T-helper 2 cell (primary cell): ENCODE measurements at places on chromosomes 2 and 18.

GRCh38 chr2:207165121-207166038 lies at the start of gene KLF7:
Gene KLF7 (minus strand): TSS chr2:207165948. CDS start chr2:207165568, 380 bp downstream.
- DNase-seq, result peak; percentile 35

GRCh38 chr2:151930042-151930441 lies 101.8 kb upstream of the ARL5A start:
- no peak for DNase-seq

- no peak for DNase-seq
Observed at GRCh38 chr2:34808426-34808825, 1209.3 kb upstream of the FAM98A start.

DNA sequence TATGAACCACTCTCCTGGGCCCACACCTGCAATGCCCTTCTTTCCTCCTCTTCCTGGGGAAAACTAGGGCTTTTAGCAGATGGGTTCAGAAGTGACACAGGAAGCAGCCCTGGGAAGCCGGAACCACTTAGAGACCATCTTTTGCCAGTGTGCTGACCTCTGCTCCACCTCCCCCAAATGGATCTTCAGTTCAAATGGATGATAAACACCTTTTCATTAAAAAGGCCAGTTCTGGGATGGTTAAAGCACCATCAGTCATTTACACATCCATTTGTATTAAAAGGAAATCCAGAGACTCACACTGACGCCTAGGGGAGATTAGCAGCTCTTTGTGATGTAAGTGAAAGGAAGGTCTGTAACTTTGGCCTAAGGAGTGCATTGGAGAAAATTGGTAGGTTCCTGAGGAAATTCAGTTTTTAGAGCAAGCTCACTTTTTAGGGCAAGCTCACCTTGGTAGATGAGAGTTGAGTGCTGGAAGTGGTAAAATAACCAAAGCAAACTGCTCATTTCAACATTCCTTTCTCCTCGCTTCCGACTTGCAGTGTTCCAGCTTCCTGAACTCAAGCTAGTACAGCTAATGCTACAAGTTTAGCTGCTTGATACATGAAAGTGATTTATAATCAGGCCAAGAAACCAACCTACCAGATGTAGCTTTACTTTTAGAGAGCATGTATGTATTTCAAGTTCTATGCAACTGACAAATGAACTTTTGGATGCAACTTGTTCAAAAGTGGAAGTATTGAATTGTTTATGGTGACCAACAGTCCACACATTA lies 47.7 kb downstream of the ACTR2 start:
- no peak for DNase-seq

- no peak for DNase-seq
Observed at GRCh38 chr18:56565551-56566345, 72.6 kb downstream of the TXNL1 start.

DNA sequence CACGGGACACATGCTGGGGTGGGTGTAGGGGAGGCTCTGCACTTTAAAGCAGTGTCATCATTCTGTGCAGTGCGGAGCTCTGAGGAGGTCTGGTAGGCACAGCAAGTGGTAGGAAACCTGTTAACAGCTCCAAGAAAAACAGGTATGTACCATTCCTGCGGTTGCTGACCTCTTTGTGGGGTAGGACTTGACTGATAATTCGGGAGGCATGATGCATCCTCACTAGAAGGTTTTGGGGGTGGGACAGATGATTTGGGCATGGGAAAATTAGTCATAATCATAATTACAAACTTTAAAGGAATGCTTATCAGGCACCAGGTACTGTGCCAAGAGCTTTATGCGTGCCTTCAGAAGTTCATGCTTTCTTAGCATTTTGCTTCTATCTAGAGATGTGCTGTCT lies 9.7 kb downstream of the DOK1 start:
- DNase-seq, result no peak

DNA sequence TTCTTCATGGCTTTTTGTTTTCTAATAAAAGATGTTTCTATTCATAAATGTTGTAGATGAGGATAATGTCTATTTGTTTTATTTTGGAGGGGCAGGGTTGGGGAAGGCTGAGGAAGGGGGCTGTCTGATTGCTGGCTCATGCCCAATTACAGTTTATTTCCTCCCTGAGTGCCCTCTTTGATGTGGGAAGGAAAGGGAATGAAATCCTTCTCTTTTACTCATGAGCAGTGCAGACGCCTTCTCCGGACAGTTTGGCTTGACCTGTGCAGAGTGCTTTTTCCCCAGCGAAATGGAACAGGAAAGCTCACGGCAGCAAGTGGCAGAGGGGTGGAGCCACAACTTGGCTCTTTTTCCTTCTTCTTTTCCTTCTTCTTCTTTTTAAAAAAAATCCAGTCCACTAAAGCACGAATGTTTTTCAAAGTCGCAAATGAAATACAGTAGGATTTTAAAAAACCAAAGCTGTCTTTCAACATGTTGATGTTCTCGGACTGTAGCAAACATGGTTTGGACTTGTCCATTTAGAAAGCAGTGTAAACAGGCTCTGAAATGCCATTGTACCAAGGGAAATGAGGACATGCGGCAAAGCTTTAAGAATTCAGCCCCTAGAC lies 34.5 kb downstream of the RAB31 start:
- no peak for DNase-seq

- no peak for DNase-seq
Observed at GRCh38 chr18:26717123-26717719, 148.3 kb downstream of the AQP4 start.

DNA sequence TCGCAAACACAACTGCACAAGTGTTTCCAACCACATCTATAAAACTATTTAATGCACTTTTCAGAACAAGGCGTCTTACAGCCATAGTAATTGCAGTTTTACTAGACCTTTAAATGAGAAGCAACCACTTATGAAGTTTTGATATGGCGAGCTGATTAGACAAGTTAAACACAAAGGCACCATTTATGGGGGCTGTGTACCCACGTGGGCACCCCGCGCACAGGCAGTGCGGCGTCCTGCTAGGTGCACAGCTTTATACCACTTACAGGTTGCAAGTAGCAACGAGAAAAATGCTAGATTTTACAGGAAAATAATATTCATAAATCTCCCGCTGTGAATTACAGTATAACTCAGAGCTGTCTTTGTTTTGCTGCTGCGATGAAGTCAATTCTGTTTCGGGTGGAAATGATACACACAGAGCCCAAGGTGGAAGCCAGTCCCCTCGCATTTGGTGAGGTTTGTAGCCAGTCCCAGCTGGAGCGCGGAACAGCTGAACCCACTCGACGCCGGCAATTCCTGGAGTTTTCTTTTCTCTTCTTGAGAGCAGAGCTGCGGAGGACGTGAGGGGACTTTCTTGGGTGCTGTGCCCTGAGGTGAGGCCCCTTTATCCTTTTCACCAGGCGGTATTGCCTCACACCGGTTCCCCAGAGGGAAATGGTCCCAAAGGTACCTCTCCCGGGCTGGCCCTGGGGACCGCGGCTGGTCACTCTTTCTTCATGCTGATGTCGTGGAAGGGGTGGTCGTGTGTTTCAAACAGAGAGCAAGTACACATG lies 76.7 kb downstream of the PTGR3 start:
- no peak for DNase-seq

- DNase-seq, result no peak
Observed at GRCh38 chr2:8487461-8487932, 194.4 kb upstream of the ID2 start.

DNA sequence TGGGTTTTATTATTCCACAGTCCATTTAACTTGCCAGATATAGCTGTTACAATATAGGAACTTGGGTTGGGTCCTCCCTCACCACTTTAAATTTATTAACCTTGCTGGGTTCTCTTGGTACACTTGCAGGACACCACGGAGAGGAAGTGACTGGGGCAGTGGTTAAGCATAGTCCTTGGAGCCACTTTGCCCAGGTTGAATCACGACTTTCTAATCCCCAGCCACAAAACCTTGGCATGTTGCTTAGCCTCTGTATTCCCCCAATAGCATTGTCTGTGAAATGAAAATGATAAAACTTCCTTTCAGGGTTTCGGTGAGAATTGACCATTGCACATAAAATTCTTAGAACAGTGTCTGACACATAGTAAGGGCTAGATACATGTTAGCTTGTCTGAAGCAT lies 221.2 kb downstream of the IRS1 start:
- DNase-seq, result no peak

- no peak for DNase-seq
Observed at GRCh38 chr2:231696004-231696367, 12.3 kb upstream of the PTMA start.
